ENCODE measurements at places on chromosomes 4 and X.

- DNase-seq = no peak
Observed at GRCh38 chrX:29388509-29388908, 801.3 kb downstream of the IL1RAPL1 start.

DNA sequence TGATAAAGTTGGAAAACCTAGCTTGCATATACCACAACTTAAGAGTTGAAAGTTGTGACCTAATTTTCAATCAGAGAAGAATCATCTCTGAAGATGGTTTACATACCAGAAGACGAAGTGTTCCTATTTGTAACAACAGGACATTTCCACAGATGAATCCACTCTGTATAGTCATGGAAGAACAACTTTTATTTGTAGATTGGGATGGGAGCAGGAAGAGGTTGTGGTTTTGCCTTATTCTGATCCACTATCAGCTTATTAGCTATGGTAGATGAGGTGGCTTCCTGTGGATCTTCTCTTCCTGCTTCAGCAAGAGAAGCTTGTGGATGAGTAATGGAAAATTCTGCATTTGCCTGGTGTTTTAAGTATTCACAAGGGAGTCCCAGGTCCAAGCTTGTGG is 18.6 kb upstream of the SUPT20HL1 start:
- peak; percentile 83 for DNase-seq

DNA sequence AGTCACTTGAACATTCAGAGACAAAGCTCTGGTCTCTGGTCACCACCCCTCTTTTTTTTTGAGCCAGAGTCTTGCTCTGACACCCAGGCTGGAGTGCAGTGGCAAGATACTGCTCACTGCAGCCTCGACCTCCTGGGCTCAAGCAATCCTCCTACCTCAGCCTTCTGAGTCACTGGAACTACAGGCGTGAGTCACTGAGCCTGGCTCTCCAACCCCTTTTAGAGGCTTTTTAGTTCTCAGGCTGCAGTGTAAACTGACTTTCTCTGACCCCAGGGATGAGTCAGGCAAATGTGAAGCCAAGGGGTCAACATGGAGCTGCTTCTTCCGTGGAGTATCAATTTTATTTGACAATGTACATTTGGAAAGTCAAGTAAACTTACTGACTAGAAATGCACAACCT is 229.2 kb downstream of the PTTG2 start:
- peak; percentile 83 for DNase-seq

DNA sequence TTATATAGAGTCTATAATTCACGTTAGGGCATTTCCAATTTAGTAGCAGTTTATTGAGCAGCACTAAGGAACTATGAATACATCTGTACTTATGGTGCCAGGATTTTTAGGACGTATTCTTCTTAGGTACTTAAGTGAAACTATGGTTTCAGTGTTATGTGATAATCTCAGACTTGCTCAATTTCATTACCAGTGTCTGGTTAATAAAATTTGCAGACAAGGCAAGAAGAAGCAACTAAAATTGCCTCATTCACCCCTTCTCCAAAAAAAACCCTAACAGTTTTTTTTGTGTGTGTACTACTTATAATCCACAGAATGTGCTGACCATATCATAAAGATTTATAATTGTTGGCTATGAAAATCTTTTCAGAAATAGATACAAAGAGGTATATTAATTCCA is 6.0 kb upstream of the CXCL10 start:
- DNase-seq = no peak

GRCh38 chr4:42995343-42995944 is 102.9 kb downstream of the GRXCR1 start:
- peak; percentile 8 for DNase-seq

Data from fibroblast of skin of right quadriceps (primary cell).